Left forelimb (tissue), 1 donor: ENCODE measurements at places on chromosomes 6 and 20.

GRCh38 chr6:157716251-157716995 is 106.6 kb upstream of the SNX9 start:
- DNase-seq = peak; percentile 38

- no peak for DNase-seq
These were observed 50.2 kb upstream of the HINT3 start for GRCh38 chr6:125906158-125906998.

- DNase-seq = no peak
These were observed 14.1 kb downstream of the CDK5RAP1 start for GRCh38 chr20:33387177-33387576.

- DNase-seq = no peak
These were observed 645.9 kb downstream of the GRIK2 start for GRCh38 chr6:102039441-102039840.

- DNase-seq = no peak
These were observed 84.3 kb upstream of the ESR1 start for GRCh38 chr6:151723152-151723551.

- no peak for DNase-seq
These were observed 102.1 kb downstream of the ATG5 start for GRCh38 chr6:106223300-106223930.

- DNase-seq = no peak
These were observed 181.2 kb upstream of the SHLD1 start for GRCh38 chr20:5569021-5569420.

- no peak for DNase-seq
These were observed 45.4 kb upstream of the NKX2-2 start for GRCh38 chr20:21559305-21559704.

GRCh38 chr6:71766796-71767195 is 119.6 kb upstream of the RIMS1 start:
- DNase-seq = no peak

- no peak for DNase-seq
These were observed 15.1 kb upstream of the ZNF217 start for GRCh38 chr20:53608456-53609452.

GRCh38 chr6:31007694-31008093 is 2.6 kb upstream of the MUC22 start:
- DNase-seq = no peak

DNA sequence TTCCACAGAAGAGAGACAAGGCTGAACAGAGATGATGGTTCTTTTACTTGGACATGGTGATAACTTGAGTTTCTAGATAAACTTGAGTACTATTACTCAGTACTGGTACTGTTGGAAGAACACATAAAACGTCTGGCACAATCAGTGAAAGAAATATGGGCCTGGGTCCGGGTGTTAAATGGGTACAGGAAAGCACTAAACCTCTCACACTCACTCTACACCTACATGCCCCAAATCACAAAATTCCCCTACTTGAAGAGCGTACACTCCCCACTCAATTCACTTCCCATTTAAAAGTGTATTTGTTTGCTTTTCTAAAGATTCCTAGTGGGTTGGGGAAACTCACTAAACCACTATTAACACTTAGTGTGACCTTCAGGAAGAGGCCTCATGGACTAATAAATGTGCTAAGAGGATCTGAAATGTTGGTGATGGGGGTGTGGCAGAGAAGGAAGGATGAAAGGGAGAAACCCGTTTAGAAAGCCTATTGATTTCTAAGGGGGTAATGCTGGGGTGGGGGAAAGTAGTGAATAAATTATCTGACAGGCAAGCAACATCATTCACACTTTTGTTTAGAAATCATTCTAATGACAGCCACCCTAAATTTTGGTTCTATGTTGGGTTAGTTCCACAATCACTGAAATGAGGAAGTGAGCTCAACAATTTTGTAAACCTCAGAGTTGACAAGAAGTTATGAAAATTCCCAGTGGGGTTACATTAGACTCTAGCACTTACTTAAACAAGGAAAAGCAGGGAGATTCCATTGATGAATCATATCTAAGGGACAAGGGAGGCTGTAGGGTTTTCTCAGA is 222.6 kb upstream of the MARCKS start:
- DNase-seq = no peak

DNA sequence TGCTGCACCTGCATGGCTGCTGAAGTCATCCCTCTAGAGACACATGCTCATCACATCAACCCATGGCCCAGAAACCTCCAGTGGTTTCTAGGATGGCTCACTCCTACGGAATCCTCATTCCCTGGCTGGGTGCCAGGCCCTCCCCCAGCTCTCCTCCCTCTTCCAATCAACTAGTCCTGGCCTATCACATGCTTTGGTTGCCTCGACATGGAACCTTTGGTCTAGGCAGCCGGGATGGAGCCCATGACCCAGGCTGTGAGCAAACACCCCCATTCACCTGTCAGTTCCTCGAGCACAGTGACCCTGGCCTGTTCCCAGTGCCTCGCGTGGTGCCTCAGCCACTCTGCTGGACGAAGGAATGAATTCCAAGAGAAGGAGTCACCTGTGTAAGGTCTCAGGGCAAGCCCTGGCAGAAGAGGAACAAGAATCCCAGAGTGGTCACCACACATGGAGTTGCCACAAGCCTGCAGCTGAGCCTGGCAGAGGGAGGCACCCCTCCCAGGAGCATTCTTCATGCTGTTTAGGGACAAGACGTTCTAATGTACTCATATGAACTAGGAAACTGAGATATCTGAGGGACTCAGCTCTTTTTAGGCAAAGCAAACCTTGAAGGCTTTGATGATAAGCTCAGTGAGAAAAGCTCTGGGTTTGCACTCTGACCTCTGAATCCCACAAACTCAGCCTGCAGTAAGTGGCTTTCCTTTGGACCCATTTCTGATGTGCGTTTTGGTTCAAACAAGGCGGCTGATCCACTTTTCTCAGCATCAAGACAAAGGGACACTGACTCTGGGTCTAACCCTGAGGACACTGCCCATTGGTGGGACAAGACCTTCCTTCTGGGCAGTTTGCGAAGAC is 40.2 kb downstream of the PPP1R3G start:
- DNase-seq = no peak

GRCh38 chr20:19185083-19185482 is 27.4 kb upstream of the SLC24A3 start:
- no peak for DNase-seq

GRCh38 chr20:11108102-11108810 is 434.5 kb upstream of the JAG1 start:
- DNase-seq = no peak

DNA sequence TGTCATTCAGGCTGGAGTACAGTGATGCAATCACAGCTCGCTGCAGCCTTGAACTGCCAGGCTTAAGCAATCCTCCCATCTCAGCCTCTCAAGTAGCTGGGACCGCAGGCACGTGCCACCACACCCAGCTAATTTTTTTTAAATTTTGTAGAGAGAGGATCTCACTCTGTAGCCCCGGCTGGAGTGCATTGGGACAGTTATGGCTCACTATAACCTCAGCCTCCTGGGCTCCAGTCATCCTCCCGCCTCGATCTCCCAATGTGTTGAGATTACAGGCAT is 86.5 kb downstream of the SERAC1 start:
- DNase-seq = no peak

GRCh38 chr6:83921315-83921714 is 61.8 kb downstream of the CYB5R4 start:
- DNase-seq = no peak

- no peak for DNase-seq
These were observed 37.7 kb downstream of the PMEPA1 start for GRCh38 chr20:57672164-57672563.

DNA sequence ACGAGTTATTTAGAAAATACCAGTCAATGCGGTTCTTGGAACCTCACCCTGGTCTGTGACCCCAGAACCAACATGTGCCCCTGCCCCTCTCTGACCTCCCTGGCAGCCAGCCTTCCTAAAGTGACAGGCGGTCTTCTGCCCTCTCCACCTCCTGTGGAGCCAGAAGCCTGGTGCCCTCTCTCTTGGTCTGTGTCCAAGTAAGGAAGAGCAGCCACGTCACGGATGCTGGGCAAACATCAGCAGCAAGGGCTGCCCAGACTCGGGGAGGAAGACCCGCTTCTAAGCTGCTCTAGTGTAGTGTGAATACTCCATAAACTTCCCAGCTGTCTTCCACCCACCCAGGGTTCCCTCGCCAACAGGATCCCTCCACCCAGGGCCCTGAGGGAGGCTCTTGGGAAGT is 272.4 kb downstream of the BMP7 start:
- no peak for DNase-seq
